ENCODE measurements at places on chromosomes 16 and 17. TPM values are rescaled to one million over a fixed set of nuclear protein-coding genes. Genes with fewer than 3 reads are reported as not detected.

DNA sequence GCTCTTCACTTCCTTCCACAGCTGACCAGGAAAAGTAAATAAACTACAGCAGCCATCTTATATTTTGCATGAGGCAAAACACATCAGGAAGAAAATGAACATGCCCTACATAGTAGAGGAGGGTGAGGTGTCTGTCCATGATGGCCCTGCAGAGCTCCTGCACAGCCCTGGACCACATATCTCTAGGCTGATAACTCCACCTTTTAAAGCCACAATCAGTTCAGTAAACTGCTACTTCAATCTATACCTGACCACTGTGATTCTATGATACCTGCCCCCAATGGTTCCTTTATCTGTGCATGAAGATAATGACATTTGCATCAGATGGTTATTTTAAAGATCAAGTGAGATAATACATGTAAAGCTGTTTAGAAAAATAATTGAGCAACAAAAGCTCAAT lies 82.2 kb downstream of the HELZ start:
- DNase-seq, result no peak
- peaks cover 4% of the 10 kb centered on the region for H3K4me1 ChIP-seq
- H3K36me3 ChIP-seq, result no peaks in the 10 kb centered on the region
- no peaks in the 10 kb centered on the region for H3K27me3 ChIP-seq

DNA sequence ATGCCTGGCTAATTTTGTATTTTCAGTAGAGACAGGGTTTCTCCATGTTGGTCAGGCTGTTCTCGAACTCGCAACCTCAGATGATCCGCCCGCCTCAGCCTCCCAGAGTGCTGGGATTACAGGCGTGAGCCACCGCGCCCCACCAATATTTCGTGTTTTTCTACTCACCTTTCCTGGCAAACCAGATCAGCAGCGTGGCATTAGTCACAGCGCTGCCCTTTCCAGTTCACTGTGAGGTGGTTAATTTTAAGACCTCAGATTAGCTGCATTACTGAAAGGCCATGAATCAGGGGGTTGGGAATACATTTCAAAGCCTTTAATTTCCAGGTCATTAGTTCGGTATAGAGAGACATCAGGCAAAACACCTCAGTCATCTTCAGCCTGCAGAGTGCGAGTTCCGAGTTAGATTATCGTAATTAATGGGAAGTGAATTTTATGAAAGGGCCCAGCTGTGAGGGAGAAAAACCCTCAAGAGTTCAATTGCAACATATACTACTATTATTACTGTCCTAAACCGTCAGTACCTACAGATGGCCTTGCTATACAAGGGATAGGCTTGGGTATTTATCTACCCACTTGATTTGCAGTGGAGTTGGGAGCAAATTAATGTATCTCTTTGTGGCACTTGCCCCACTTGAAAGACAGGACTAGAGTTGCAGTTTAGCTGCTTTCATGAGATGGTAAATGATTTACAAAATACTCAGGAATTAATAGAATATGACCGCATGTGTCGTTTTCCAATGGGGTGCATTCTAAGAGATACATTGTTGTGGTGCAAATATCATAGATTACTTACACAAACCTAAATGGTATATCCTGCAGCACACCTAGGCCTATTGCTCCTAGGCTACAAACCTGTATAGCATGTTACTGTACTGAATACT lies 2.1 kb upstream of the USP32 start:
- H3K36me3 ChIP-seq, result no peaks in the 10 kb centered on the region
- no peak overlapping the region for H3K4me3 ChIP-seq
- H3K4me1 ChIP-seq, result peaks cover 18% of the 10 kb centered on the region
- H3K27ac ChIP-seq, result no peak overlapping the region

GRCh38 chr17:47726796-47727703 lies 6.0 kb upstream of the TBX21 start:
- no peak overlapping the region for H3K27ac ChIP-seq
- no peaks in the 10 kb centered on the region for H3K27me3 ChIP-seq
- H3K4me1 ChIP-seq, result no peaks in the 10 kb centered on the region
- H3K4me3 ChIP-seq, result no peak overlapping the region

GRCh38 chr17:63950940-63951907 lies 19.1 kb upstream of the CD79B start:
- H3K27ac ChIP-seq, result no peak overlapping the region
- H3K4me1 ChIP-seq, result no peaks in the 10 kb centered on the region
- no peaks in the 10 kb centered on the region for H3K36me3 ChIP-seq
- peak; percentile 81 for DNase-seq
- no peak overlapping the region for H3K4me3 ChIP-seq

DNA sequence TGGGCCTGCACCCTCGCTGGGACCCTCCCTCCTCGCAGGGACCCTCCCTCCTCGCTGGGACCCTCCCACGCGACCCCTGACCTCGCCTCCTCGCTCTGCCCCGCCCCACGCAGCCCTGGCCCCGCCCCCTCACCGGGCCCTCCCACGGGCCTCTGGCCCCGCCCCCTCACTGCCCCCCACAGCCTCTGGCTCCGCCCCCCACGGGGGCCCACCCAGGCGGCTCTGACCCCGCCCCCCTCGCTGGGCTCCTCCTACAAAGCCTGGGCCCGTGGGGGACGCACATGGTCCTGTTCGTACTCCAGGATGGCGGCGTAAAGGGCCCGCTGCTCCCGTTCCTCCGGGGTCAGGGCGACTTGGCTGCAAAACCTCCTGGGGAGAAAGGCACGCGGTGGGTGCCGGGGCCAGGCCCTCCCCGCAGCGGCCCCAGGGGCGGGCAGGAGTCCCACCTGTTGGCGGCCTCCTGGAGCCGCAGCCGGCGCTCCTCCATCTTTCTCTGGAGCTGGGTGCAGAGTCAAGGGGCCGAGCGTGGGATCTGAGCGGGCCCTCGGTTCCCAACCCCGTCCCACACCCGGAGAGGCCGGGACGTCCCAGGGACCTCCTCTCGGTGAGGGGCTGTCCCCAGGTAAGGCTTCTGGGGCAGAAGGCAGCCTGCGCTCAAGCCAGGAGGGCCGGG lies 9.0 kb downstream of the VPS9D1 start:
- peak; percentile 54 for DNase-seq
- peak overlapping the region; percentile 17 for H3K4me3 ChIP-seq
- peaks cover 10% of the 10 kb centered on the region for H3K4me1 ChIP-seq
- no peaks in the 10 kb centered on the region for H3K27me3 ChIP-seq
- no peak overlapping the region for H3K27ac ChIP-seq

DNA sequence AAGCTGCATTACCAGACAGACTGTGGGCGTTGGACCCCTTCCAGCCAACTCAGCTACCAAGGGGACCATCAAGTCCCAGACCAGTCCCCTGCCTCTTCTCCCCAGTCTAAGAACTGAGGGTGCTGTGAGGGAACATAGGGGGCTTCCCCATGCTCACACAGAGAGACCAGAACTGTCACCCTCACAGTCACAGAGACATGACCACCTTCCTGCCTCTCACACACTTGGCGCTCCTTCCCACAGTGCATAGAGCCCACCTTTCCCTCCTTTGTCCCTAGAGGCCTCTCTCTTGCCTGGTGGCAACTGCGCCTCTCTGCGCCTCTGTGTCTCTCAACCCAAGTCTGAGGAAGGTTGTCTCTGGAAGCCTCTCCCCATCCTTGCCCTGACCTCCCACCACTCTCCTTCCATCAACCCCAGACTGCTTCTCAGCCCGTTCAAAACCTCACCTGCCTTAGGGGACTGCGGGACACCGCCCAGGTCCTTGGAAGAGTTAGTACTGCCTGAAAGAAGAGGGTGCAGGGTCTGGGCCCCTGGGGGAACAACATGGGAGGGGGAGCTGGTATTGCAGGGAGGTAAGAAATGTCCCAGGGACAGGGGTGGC lies 6.1 kb upstream of the LHX1 start:
- no peak for DNase-seq
- no peaks in the 10 kb centered on the region for H3K36me3 ChIP-seq
- H3K27me3 ChIP-seq, result peaks cover 10% of the 10 kb centered on the region
- no peak overlapping the region for H3K4me3 ChIP-seq

DNA sequence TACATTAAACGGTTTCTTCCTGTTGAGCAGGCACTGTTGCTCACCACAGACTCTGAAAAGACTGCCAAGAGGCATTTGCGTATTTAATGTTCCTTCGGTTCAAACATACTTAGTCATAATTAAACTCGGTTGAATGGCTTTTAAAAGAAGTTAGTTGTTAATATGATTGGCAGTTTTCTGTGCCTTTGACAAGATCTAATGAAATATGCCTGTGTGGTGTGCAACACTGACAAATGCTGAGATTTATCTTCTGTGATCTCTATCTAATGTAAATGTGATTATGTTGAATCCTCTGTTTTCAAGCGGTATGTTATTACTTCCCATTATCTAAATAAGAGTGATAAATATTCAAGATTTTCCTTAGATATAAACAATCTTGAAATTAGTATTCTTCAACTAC lies 1046.6 kb downstream of the CDH8 start:
- no peaks in the 10 kb centered on the region for H3K36me3 ChIP-seq
- H3K27me3 ChIP-seq, result no peaks in the 10 kb centered on the region

DNA sequence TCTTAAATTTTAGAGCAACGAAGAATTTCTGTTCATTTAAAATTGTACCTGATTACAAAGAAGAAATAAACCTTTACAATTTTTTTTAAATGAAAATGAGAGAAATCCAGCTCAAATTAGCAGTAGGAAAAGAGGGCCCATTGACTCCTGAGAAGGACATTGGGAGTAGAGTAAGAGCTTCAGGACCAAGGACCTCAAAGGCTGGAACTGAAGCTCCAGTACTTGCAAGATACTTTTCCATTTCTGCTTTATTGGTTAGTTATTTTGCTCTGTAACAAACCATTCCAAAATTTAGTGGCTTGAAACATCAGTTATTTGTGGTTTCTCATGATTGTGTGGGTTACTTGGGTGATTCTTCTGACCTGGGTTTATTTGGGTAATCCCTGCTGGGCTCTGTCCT lies 165.9 kb downstream of the PRKCB start:
- no peak for DNase-seq
- H3K4me3 ChIP-seq, result no peak overlapping the region
- no peaks in the 10 kb centered on the region for H3K27me3 ChIP-seq
- no peak overlapping the region for H3K27ac ChIP-seq
- H3K4me1 ChIP-seq, result no peaks in the 10 kb centered on the region

DNA sequence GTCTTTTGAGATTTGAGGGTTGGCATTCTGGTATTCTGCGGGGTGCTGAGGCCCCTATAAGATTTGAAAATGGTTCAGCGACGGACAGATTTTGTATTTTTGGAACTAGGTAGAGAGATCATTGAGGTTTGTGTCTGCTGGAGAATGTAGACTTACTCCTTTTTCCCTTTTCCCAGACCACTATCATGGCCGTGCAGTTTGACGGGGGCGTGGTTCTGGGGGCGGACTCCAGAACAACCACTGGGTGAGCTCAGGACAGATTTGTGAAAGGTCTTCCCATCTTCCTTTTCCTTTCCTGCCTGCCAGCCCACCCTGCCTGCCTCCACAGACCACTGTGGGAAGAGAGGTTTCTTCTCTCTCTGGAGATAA lies 572 bp downstream of the PSMB6 start:
- peaks cover 10% of the 10 kb centered on the region for H3K4me1 ChIP-seq
- no peak for DNase-seq
- peaks cover 2% of the 10 kb centered on the region for H3K36me3 ChIP-seq
- H3K27ac ChIP-seq, result peak overlapping the region; percentile 51

- no peak overlapping the region for H3K4me3 ChIP-seq
- DNase-seq, result no peak
- H3K36me3 ChIP-seq, result no peaks in the 10 kb centered on the region
- H3K27ac ChIP-seq, result no peak overlapping the region
- H3K27me3 ChIP-seq, result no peaks in the 10 kb centered on the region
Observed at GRCh38 chr17:32831223-32831622, 45.7 kb downstream of the MYO1D start.

GRCh38 chr17:78112518-78113471 lies 15.8 kb downstream of the TMC6 start:
- no peaks in the 10 kb centered on the region for H3K27me3 ChIP-seq
- H3K36me3 ChIP-seq, result no peaks in the 10 kb centered on the region
- H3K4me1 ChIP-seq, result peaks cover 18% of the 10 kb centered on the region
- DNase-seq, result peak; percentile 75
- H3K4me3 ChIP-seq, result no peak overlapping the region
- H3K27ac ChIP-seq, result no peak overlapping the region

GRCh38 chr16:4450931-4451519 lies 23.4 kb downstream of the NMRAL1 start:
- H3K4me3 ChIP-seq, result no peak overlapping the region
- H3K4me1 ChIP-seq, result no peaks in the 10 kb centered on the region
- DNase-seq, result no peak
- H3K27ac ChIP-seq, result no peak overlapping the region

DNA sequence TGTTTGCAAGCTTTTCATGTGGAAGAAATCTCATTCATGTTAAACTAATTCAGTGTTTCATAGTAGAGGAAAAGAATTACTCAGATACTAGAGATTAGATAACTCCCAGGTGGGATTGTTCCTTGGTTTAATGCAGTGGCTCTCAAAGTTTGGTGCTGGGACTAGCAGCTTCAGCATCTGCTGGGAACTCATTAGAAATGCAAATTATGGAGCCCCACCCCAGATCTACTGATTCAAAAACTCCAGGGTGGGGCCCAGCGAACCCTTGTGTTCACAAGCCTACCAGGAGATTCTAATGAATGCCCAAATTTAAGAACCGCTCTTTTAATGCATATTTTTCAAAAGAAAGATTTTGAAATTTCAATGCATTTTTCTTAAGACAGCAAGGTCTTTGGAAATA lies 253.4 kb upstream of the CNTNAP4 start:
- no peaks in the 10 kb centered on the region for H3K27me3 ChIP-seq
- H3K27ac ChIP-seq, result no peak overlapping the region
- H3K4me1 ChIP-seq, result no peaks in the 10 kb centered on the region
- H3K4me3 ChIP-seq, result no peak overlapping the region
- no peaks in the 10 kb centered on the region for H3K36me3 ChIP-seq

DNA sequence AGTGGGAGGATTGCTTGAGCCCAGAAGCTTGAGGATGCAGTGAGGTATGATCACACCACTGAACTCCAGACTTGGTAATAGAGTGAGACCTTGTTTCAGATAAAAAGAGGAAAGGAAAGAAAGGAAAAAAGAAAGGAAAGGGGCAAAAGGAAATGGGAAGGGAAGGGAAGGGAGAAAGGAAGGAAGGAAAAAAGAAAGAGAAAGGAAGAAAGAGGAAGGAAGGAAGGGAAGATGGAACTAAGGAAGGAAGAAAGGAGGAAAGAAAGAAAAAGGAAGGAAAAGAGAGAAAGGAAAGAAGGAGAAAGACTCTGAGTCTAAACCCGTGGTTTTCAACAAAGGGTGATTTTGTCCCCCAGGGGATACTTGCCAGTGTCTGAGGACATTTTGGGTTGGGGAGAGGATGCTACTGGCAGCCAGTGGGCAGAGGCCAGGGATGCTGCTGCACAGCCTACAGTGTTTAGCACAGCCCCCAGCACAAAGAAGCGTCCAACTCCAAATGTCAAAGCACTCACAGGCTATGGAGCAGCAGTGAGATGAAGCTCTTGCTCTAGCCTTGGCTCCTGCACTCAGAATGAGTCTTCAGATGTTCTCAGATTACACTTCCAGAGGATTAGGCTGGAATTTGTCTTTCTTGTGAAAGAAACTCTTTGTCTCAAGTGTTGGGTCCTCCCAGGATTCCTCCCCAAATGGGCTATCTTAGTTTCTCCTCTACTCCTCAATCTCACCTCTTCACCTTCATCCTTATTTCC lies 64.2 kb downstream of the BMERB1 start:
- H3K36me3 ChIP-seq, result no peaks in the 10 kb centered on the region
- H3K27ac ChIP-seq, result no peak overlapping the region
- H3K4me1 ChIP-seq, result no peaks in the 10 kb centered on the region
- no peak for DNase-seq
- no peak overlapping the region for H3K4me3 ChIP-seq

Gene KLHL10
- not detected for total RNA-seq

Gene INTS2
- total RNA-seq, result 13.2 TPM

Gene SGSM2
- 77.5 TPM for total RNA-seq

All from body of pancreas (tissue), 4 donors.